IMR-90 (cell line): ENCODE measurements at places on chromosomes 1 and 21.

DNA sequence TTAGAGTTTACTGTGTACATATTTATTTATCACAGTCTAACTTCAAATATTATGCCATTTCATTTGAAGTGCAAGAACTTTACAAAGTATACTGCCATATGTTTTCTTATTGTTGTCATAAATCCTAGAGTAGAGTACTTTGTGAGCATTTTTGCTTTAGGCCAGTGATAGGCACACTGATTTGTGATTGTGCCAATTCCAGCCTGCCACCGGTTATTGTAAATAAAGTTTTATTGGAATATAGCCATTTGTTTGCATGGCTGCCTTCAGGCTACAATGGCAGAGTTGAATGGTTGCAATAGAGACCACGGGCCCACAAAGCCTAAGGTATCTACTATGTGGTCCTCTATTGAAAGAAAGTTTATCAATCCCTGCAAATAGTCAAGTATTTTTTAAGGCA is 175.8 kb upstream of the GALNT2 start:
- DNase-seq, result no peak

- no peak for DNase-seq
These were observed 78.5 kb downstream of the HLCS start for GRCh38 chr21:36887963-36888362.

- DNase-seq, result no peak
These were observed 27.3 kb downstream of the ZNF691 start for GRCh38 chr1:42873670-42874069.

GRCh38 chr21:22223385-22223784 is 1225.2 kb downstream of the NCAM2 start:
- no peak for DNase-seq

DNA sequence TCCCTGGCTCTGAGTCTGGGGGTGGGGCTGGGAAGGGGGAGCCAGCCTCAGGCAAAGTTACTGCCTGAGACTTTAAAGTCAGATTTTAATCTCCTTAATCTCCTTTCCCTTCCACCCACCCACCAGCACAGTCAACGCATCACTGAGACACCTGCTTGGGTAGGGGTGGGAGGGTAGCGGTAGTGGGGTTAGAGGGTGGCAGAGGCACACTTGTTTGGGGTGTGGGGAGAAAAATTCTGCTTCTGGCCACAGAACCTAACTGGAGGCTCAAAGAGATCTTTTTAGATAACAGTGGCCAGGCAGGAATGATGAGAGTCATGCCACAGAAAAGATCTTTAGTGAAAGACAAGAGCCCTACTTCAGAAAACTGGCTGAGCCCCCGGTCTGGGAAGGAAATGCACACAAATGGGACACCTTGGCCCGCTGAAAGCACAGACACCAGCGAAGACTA is 44.1 kb downstream of the CD247 start:
- DNase-seq, result no peak

DNA sequence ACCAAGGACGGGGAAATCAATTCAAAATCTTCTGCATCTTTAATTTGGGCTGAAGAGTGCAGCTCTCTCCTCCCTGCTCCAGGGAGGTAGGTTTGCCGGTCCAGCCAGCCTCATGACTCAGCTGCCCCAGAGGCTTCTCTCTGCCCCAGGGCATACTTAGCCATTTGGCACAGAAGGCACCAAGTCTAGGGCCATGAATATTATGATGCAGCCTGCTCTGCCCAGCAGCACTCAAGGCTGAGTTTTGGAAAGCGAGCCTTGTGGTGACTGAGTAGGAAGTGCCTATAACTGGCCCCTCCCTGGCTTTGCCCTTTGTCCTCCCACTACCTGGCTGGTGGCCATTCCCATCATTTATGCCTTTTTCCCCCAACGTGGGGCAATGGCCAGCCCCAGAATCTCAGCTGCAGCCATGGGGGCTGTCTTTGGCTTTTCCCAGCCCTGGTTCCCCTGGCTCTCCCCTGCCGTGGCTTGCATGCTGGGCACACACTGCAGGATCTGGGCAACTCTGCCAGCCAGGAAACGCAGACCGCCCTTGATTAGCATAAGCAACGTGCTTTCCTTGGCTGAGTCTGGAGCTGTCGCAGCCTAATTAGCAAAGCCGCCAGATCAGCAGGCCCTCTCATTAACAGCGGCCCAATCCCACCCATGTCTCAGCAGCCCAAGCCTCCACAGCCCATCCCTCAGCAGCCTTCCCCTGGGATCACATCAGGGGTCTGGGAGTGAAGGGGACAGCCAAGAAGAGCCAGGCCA is 258.6 kb upstream of the TMEM51 start:
- no peak for DNase-seq

DNA sequence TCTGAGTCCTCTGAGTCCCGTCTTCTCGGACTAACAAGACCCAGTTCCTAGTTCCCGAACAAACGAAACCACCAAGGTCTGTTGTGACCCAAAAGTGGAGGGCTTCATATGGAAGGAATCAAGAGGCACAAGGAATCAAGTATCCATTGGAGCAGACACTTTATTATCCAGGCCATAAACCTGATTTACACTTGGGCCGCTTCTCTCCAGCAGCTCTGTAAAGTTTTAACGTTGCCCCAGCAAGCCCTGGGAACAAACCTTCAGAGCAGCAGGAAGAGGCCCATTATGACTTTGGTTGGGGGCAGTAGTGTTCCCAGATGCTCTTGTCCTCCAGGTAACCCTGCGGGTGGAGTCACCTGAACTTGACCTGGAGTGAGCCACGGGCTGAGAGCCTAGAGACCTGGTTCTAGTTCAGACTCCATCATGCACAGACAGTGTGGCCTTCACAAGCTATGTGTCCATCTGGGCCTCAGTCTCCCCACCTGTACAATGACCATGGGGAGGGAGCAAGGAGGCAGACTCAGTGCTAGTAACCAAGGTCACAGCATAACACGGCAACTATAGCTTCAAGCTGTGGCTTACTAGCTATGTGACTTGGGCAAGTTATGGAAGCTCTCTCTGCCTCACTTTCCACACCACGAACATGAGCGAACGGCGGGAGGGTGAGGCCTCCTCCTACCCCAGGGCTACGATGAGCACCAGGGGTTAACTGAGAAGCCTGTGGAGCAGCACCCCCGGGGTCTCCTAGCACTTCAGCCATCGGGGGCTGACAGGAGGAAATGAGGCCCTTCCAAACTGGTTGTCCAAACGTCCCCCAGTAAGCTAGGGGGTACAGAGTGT is 95.7 kb downstream of the GLIS1 start:
- DNase-seq, result no peak

DNA sequence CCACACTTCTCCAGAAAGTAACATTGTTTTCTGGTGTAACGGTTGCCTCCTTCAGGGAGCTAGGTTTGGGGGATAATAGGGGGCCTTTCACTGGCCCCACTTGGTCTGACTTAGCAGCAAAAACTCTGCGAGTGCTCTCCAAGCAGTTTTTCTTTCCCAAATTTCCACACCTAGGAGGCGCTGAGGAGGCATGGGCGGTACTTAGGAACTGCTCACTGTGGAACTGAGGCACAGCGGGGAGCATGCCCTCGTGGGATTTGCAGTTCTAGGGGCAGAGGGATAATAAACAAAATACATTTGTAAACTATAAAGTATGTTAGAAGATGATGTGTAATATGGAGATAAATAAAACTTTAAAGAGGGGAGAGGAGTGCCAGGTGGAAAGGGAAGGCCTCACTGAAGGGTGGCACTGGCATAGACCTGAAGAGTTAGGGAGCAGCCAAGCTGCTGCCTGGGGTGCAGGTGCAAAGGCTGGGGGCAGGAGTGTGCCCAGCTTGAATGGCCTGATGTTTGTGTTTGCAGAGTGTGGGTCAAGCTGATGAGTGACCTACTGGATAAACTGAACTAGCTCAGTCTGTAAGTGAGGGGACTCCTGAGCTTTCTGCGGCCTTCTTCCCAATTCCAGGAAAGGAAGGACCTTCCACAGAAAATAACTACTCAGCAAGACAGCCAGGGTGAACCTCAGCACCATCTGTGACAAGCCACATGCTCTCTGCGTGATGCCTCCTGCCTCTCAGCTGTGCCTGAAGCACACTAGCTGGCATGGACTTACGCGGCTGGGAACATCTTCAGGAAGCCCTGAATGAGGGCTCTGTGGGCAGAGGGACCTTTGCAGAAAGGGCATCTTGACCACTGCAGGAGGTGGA is 1.9 kb downstream of the EPHX1 start:
- DNase-seq, result no peak

DNA sequence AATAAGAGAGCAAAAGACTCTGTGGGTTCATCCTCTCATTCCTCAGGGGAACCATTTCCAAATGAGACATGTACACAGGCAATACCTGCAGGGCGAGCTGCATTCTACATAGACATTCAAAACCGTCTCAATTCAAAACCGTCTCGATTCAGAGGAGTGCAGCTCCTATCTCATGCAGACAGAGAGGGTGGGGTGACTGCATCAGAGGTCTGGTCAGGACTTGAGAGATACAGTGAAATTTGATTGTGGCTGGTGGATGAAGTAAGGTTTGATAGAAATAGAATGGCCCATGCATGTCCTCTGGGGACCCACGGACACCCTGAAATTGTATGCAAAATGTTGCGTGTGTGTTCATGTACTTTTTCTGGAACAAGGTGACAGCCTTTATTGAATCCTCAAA is 27.3 kb downstream of the TEX35 start:
- DNase-seq, result peak; percentile 8

- DNase-seq, result no peak
These were observed 6.6 kb upstream of the AK4 start for GRCh38 chr1:65141394-65141793.

DNA sequence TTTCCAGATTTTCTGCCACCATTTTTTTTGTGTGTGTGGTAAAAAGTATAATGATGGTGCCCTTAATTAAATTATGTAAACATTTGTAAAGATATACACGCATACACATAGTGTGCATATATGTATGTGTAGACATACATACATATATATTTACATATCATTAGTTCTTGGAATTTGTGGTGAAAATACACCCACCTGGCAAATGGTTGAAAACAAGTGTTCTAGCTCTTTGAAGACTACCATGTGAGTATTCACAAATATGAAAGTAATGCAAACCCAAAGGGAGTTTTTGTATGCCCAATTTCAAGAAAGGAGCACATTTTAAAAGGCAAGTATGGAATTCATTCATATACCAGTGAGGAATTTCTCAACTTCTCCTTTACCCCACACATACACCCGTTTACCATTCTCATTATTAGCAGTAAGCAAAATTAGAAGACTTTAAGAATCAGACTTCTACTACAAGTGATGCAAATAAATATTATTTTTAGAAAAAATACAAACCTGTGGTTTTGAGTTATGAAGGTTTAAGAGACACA is 8.0 kb downstream of the RABGAP1L start:
- no peak for DNase-seq

GRCh38 chr1:244352156-244352830 is 99.4 kb downstream of the ADSS2 start:
- no peak for DNase-seq

DNA sequence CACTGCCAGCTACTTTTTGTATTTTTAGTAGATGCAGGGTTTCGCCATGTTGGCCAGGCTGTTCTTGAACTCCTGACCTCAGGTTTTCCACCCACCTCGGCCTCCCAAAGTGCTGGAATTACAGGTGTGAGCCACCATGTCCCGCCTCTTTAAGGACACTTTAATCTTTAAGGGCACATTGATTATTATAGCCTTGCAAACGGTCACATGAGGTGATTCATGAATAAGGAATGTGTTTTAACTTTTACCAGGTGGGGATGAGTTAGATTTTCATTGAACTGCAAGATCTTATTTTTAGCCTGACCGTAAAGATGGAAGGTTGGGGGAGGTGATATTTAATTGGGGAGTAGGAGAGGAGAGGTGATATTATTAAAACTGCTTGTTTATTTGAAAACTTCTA is 61.9 kb downstream of the TBCE start:
- no peak for DNase-seq

DNA sequence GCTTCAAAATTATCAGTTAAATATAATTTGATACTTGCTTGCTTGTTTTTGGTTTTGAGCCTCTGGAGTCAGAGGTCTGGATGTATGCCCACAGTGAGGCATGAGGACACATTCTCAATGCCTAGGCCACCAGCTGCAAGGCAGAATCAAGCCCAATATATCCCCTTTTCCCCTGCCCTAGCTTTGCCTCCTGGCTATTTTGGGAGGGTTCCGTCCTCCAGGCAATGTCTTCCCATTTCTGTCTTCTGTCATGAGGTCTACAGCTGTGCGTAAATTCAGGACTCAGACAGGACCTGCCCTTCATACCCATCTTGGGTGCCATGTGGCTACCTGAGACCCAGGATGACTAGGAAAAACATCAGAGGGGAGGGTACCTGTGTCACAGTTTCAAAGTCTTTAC is 19.2 kb downstream of the NRDC start:
- DNase-seq, result no peak

DNA sequence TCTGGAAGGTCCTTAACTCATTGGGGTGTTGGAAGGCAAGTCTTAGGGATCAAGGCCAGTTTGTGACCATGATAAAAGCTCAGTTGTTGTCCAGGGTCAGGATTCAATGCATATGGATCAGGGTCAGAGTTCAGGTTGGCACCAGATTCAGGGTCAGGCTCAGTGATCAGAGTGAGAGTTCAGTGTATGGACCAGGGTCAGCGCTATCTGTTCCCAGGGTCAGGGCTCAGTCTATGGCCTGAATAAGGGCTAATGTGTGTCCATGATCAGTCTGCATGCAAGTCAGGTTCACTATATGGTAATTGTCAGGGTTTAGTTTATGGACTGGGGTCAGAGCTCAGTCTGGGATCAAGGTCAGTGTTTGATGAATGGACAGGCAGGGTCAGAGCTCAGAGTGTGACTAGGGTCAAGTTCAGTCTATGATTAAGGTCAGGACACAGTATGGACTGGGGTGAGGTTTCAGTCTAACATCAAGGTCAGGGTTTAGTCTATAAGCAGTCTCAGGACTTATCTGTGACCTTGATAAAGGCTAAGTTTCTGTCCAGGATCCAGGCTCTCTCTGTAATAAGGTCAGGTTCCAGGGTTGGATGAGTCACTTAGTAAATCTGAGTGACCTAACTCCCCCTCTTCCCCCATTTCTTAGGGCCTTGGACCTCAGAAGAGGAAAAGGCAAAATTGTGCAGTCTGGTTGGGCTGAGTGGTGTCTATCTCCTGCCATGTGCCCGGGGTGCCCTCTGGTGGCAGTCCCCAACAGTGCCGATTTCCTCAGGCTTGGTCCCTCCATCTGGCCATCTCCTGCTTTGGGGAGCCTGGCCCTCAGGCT is 23.8 kb downstream of the KNCN start:
- DNase-seq, result peak; percentile 66

- DNase-seq, result peak; percentile 83
These were observed 107.6 kb upstream of the IPO9 start for GRCh38 chr1:201721082-201722049.

DNA sequence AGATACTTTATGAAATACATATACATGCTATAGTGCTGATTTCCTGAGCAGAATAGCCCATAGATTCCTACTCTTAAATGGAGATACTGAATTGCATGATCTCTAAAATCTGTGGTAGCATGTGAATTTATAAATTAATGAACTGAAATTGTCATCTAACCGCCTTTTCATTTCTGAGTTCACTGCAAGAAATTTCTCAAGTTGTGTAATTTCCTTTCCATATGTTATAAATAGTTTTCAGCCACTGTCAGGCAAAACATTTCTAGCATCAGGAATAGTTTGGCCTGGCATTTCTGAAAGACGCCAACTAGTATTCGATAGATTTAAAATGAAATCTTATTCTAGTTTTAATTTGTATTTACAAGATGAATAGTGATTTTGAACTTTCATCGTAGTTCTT is 310.1 kb downstream of the USH2A start:
- DNase-seq, result no peak
